ENCODE measurements at places on chromosomes 2 and 18.

GRCh38 chr2:11234309-11234708 lies 79.0 kb downstream of the SLC66A3 start:
- peak; percentile 24 for DNase-seq

DNA sequence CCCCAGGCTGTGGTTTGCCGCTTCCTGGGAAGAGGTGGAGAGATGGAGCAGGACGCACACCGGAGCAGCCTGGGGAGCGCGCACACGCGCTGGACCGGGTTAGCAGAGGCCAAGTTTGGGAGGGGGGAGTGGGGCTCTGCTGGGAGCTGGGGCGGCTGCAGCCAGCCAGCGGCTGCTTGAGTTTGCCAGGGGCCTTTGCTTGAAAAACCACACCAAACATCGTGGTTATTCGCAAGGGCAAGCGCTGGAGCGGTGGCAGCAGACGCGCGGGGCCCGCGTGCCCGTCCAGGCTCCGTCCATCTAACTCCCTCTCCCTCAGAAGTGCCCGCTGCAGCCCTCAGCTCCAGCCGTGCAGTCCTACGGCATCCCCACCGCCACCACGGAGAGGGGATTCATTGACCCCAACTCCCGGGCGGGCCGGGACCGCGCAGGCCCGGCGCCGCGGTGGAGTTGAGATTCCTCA lies 4.6 kb downstream of the PTGR3 start:
- DNase-seq, result peak; percentile 39

- DNase-seq, result peak; percentile 23
These were observed 20.0 kb downstream of the NAB1 start for GRCh38 chr2:190668892-190669291.

DNA sequence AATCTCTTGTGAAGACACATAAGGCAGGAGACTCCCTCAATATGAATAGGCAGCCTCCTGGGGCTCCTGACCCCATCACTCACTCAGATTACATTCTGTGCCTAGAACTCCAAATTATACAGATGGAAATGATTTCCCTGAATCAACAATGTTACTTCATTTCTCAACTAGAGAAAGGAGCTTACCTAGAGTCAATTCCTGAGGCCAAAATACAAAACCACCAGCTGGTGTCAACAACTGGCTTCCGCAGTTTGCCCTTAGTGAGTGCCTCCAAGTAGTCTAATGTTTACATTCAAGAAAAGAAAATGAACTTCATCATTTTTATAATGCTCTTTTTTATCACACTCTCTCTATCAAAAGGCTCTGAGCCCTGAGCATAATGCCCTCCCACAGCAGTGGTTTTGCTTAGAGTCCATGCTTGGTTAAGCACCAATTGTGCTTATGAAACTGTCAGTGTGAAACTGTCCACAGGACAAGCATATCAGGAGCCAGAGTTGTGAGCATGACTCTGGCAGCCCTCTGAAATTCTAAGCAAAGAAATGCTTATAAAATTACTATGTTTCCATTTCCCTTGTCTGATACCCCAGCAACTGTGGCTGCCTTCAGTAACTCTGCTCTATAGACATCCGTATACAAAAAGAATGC lies 305.7 kb upstream of the PKDCC start:
- DNase-seq, result no peak

DNA sequence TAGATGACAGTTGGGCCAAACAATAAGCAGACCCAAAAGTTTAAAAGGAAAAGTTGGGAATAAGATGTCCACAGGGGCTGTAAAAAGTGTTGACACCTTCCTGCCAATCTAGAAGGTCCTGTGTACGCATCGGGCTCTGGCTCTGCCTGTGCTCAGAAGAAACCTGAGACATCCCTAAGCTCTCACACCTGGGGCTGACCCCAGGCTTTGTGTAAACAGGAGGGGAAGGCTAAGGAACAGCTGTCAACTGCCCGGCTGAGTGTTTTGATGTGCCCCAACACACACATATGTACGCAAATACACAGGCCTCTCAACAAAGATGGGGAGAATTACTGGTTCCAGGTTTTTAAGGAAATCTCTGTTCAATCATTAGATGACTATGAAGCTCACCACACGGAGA lies 59.5 kb downstream of the TMEM131 start:
- no peak for DNase-seq

DNA sequence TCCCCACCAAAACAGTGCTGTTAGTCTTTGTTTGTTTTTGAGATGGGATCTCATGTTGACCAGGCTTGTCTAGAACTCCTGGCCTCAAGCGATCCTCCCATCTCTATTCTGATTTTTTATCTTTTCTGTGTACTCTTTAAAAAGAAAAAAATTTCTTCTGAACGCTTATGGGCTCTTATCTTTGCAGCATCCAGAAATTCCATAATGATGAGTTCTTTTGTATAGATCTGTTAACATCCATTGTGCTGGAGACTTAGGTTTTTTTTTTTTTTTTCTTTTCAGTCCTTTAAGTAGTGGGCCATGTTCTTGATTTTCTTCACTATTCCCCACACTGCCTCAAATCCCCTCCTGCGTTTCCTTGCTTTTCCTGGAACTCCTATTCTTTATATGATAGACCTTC lies 31.0 kb downstream of the RBBP8 start:
- no peak for DNase-seq

GRCh38 chr2:134865067-134865787 lies 26.8 kb downstream of the ACMSD start:
- no peak for DNase-seq

DNA sequence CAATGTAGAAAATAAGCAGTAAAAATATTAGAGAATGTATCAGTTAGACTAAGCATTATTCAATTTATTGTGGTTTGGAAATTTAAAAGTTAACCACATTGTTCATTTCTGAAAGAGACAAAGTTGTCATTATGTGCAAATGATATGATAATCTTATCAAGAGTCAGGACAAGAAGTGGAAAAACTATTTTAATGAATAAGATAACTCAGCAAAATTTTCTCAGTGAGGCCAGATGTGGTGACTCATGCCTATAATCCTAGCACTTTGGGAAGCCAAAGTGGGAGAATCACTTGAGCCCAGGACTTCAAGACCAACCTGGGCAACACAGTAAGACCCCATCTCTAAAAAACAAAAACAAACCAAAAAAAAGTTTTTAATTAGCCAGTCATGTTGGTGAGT lies 39.5 kb upstream of the CERS6 start:
- no peak for DNase-seq

- peak; percentile 5 for DNase-seq
These were observed 26.2 kb downstream of the CFAP53 start for GRCh38 chr18:50240080-50240563.

DNA sequence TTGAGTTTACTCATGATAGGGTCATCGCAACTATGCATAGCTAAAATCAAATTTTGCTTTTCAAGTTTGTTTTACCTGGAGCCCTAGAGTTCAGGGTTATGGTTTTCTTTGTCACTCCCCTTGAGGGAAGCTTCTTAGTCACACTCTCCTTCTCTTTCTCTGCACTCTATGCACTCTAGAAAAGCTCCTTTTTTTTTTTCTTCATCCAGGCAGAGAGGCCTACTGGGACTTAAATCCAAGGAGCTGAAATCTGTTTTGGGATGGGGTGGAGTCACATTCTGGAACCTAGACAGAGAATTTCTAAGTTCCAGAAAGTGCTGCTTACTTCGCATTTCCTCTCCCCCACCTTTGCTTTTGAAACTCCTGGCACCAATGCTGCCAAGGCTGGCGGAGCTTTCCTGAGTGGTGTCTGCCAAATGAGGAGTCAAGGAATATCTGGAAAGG lies 19.1 kb upstream of the IL18R1 start:
- DNase-seq, result no peak

GRCh38 chr2:96241900-96242611 lies 23.7 kb downstream of the TMEM127 start:
- peak; percentile 88 for DNase-seq

- no peak for DNase-seq
These were observed 289.2 kb downstream of the NDUFA10 start for GRCh38 chr2:239735829-239736357.

DNA sequence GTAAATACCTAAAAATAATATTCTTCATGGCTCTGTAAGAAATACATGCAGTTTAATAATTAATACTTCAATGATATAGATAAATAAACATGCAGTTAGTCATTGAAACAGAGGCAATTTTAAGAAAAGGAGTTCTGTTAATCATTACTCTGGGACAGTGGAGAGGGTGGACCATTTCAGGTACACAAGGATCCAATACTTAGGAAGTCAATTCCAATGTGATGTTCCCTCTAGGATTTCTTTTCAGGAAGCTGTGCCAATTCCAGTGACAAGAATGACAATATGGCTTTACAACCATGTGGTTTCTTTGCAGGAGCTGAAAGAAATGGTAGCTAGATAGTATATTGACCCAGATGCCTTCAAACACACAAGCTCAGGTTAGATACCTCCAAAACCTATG lies 175.8 kb upstream of the NETO1 start:
- no peak for DNase-seq

- DNase-seq, result no peak
These were observed 38.1 kb downstream of the ZNF236 start for GRCh38 chr18:76860411-76860810.

GRCh38 chr18:9722691-9723090 lies 14.6 kb downstream of the RAB31 start:
- DNase-seq, result no peak

Data from RPMI7951 (cell line).